Activated naive CD4-positive, alpha-beta T cell treated with anti-CD3 and anti-CD28 coated beads, Interleukin-2, amount 50 U/mL, for 72 hours (primary cell): ENCODE measurements at places on chromosomes 12 and 14. TPM values are rescaled to one million over a fixed set of nuclear protein-coding genes. Genes with fewer than 3 reads are reported as not detected.

The HOTAIR gene
- total RNA-seq, result not detected

The PZP gene
- not detected for total RNA-seq

The CCND2 gene
- 571 TPM for total RNA-seq

The ZNF385A gene
- total RNA-seq, result 1.2 TPM

DNA sequence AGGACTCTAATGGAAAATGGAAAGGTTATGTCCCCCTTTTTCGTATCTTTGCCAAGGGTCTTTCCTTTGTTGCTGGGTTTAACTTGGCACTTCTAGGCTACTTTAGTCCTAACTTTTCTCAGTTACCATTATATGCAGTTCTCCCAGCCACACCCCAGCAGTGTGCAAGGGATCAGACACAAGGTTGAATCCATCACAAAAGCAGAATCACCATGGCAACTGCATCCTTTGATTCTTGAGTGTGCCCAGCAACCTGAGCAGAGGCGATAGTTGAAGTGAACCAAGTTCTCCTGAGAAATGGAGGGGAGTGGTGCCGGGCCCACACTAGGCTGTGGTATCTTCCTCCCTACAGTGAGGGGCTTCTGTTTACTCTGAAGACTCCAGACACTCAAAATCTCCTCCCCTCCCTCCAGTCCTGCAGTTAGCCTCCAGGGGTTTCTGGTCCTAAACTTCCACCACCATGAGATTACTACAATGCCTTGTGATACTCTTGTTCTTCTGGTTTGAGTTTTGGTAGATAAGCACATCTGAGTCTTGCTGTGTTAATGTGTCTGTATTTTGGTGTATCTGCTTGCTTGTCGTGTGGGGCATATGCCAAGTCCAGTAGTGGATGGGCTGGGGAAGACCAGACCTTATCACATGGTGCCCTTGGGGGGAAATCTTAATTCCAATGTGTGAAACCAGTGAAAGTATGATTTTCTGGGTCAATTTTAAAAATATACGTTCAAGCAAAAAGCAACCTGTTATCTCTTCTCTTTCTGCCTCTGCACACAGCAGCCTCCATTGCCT is 183.9 kb downstream of the CACNA1C start:
- DNase-seq, result no peak

DNA sequence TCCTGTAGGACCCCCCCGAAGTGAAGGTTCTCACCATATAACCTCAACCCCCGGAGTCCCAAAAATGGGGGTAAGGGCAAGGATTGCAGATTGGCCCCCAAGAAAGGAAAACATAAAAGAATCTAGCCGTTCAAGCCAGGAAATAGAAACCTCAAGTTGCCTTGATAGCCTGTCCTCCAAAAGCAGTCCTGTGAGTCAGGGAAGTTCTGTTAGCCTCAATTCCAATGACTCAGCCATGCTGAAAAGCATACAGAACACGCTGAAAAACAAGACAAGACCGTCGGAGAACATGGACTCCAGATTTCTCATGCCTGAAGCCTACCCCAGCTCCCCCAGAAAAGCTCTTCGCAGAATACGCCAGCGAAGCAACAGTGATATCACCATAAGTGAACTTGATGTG is 344.2 kb upstream of the RGS6 start:
- DNase-seq, result no peak

GRCh38 chr12:20451761-20452160 is 83.4 kb downstream of the PDE3A start:
- no peak for DNase-seq

DNA sequence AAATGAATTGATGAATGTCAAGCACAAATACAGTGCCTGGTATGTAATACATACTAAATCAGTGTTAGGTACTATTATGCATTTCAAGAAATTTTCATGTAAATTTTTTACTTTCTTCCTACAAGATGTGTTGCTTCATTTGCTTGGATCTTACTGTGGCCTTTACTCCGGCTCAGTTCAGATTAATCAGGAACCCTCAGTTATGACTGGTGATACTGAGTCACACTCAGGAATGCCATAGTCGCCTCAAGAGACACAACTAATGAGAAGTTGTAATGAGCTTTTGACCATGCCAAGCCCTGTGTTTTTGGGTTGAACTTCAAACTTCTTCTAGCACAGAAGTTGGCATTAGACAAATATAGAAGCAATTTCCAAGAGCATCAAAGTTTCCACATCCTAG is 96.0 kb downstream of the TGFB3 start:
- DNase-seq, result no peak

GRCh38 chr12:89051065-89051677 is 301.1 kb downstream of the DUSP6 start:
- peak; percentile 18 for DNase-seq

GRCh38 chr14:72472845-72473244 is 421.1 kb downstream of the DPF3 start:
- DNase-seq, result no peak

DNA sequence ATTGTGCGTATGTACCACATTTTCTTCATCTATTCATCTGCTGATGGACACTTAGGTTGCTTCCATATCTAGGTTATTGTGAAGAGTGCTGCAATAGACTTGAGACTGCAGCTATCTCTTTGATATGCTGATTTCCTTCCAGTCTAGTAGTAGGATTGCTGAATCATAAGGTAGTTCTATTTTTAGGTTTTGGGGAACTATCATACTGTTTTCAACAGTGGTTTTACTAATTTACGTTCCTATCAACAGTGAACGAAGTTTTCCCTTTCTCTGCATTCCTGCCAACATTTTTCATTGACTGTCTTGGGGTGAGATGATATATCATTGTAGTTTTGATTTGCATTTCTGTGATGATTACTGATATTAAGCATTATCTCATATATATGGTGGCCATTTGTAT is 482.2 kb downstream of the SLC16A7 start:
- no peak for DNase-seq
